Activated CD8-positive, alpha-beta memory T cell treated with anti-CD3 and anti-CD28 coated beads, Interleukin-2, amount 10 ng/mL, durations not matched to agents 7 days and 5 days (primary cell): ENCODE measurements at places on chromosomes 7 and 10. TPM values are rescaled to one million over a fixed set of nuclear protein-coding genes. Genes with fewer than 3 reads are reported as not detected.

NXPH1 gene
- total RNA-seq, result not detected

PAPSS2 gene
- total RNA-seq, result 0.07 TPM

PNLIPRP1 gene
- total RNA-seq, result not detected

C10orf53 gene
- not detected for total RNA-seq

CHAT gene
- total RNA-seq, result not detected

RET gene
- total RNA-seq, result 0.38 TPM

KIF11 gene
- 79.6 TPM for total RNA-seq

DNA sequence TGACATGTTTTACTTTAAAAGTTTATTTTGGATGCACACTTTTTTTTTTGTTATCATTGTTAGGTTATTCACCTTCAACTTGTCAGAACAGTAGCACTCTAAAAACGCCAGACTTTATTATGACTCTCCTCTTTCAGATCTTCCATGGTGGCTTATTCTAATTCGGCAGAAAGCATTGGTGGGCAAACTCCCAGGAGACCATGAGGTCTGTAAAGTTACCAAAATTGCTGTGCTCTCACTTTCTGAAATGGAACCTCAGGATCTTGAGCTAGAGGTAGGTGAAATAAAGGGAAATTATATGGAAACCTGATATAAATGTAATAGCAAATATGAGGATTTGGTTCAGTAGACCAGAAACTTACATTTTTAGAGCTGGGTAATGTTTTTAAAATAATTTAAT, 55.6 kb downstream of the INPP5F start:
- no peak for DNase-seq

GRCh38 chr7:13072014-13072413, 384.6 kb downstream of the ARL4A start:
- no peak for DNase-seq

- DNase-seq, result peak; percentile 55
Measured at GRCh38 chr10:47261121-47261520, 38.9 kb upstream of the GDF10 start.

DNA sequence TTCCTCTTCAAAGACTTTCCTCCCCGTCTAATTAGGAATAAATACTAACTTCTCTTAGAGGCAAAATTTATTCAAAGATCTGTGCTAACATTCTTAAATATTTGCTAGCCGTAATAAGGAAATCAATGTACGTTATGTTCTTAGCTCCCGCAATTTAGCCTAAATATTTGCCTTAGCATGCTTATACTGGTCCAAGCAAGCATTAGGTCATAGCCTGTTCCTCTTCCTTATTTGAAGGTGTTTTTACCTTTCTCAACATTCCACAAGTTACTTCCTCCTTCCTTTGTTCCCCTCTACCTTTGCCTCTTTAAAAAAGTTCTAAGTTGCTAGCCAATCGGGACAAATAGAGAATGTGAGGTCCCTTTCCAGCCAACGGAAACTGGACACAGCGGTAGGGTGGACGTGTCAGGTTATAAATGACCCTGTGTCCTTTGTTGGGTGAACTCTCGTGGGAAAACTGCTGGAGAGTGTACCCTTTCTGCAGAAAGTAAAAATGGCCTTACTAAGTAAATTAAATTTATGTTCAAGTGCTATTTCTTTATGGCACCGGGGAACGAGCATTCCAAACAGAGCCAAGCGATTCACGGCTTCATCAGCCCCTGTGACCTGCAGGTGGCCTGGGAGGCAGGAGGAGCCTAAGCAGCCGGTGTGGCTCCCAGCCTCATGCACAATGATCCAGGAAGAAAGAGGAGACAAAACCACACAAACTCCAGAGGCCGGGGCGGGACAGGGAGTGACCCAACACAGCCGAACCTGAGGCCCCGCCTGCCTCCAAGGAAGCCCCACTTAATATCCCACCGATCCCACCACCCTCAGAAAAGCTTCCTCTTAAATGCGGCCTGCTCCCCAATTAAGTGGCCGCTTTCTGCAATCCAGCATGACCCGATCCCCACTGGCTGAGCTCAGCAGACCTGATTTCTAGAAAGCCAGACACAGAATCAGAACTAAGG, 67.0 kb downstream of the ZRANB1 start:
- no peak for DNase-seq

- no peak for DNase-seq
Measured at GRCh38 chr7:111089822-111090426, 1.0 kb upstream of the LRRN3 start.

- no peak for DNase-seq
Measured at GRCh38 chr10:114479307-114479706, 75.0 kb upstream of the AFAP1L2 start.

DNA sequence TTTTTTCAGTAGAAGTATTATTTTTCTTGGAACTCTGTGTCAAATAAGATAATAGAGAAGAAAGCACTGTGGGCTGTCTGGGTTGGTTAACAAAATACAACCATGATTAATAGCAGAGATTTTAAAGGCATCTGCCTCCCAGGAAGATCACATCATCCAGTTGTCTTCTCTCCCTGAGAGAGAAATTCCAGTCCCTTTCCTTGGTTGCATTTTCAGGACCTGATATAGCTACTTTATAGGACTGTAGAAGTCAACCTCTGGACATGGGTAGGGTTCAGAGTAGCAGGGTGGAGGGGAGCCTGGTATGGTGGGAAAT, 309.9 kb upstream of the IGFBP3 start:
- DNase-seq, result no peak

DNA sequence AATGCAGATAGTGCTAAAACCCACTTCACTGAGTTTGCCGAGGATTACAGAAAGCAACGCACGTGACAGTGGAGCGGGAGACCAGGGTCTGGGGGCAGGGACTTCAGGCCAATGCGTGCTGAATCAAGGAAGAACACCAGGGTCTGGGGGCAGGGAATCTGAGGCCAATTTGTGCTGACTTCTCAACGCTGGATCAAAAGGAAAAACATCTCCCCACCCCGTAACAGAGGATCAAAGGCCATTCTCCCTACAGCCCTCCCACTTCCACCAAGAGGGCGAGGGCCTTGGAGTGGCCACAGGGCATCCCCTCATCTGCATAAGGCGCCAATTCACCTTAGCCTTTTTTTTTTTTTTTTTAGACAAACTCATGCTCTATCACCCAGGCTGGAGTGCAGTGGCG, 22.3 kb upstream of the BNIP3 start:
- DNase-seq, result no peak

DNA sequence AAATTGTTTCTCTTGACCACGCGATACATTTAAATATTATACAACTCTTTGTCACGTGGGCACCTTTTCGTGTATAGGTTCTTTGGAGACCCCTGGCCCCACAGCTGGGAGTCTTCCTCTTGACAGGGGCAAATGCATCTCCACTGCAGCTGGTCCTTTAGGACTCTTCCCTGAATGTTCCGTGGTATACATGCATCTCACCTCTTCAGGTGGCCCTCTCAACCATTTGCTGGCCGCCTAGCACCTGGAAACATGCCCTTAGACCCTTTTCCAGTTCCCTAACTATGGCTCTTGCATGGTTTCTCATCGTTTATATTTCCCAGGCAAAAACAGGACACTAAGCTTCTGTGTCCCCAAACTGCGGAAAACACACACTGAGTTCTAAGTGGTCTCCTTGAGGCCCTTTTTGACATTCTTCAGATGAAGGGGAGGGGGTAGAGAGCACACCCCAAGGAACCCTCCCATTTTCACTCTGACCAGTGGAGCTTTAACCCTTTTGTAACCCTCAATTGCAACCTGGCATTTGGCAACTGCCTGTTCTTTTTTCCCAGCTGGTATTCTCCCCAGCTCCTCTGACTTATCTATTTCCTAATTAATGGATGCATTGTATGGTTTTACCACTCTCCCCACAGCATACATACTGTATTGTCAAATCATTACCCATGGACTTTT, 20.6 kb downstream of the HNRNPA2B1 start:
- no peak for DNase-seq
